ENCODE measurements at places on chromosomes 1 and 21. TPM values are rescaled to one million over a fixed set of nuclear protein-coding genes. Genes with fewer than 3 reads are reported as not detected.

HIVEP3 gene
- total RNA-seq: 2.3 TPM

IL23R gene
- not detected for total RNA-seq

ZNF695 gene
- not detected for total RNA-seq

C1orf116 gene
- 1.3 TPM for total RNA-seq

S100A7 gene
- not detected for total RNA-seq

CADM3 gene
- total RNA-seq: 8.7 TPM

PROX1 gene
- total RNA-seq: 0.21 TPM

CHI3L2 gene
- 5.9 TPM for total RNA-seq

WNT4 gene
- total RNA-seq: not detected

LEPROT gene
- total RNA-seq: 79.5 TPM

CHODL gene
- 5.3 TPM for total RNA-seq

ECE1 gene
- total RNA-seq: 103 TPM

ALPL gene
- 3.7 TPM for total RNA-seq

OSCP1 gene
- total RNA-seq: 11.5 TPM

FAM163A gene
- total RNA-seq: not detected

OR2M5 gene
- total RNA-seq: not detected

TGFB2 gene
- total RNA-seq: 9.2 TPM

ZNF697 gene
- total RNA-seq: 0.95 TPM

PIGR gene
- not detected for total RNA-seq

DNA sequence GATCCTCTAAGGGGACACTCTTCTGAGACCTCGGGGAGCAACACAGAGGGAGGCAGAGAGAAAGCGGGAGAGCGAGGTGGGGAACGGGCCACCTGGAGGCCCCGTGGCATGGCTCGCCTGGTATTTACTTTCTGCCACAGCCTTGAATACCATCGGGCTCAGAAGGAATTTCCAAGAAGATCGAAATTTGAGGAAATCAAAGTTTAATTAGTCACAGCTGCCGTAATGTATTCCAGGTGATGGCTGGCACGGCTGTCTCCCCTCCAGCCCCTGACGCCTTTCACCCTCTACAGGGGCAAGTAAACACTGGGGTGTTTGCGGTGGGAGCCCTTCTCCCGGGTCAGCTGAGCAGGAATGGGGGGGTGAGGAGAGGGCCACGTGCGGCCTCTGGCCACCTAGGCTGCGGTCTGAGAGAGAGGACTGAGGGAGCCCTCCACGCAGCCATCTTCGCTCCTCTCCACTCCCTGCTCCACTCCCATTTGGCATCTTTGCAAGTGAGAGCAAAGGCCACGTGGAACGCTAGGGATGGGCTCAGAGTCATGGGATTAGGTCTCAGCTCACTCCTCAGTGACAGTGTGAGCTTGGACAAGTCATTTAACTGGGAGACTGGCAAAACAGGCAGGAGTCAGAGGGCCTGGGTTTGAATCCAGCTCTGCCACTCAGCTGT lies 125.2 kb downstream of the SYF2 start:
- DNase-seq: no peak

GRCh38 chr1:84247425-84248220 lies 53.9 kb upstream of the SAMD13 start:
- no peak for DNase-seq

GRCh38 chr1:116182019-116182714 lies 71.0 kb downstream of the MAB21L3 start:
- DNase-seq: no peak

- no peak for DNase-seq
Measured at GRCh38 chr1:178412400-178412770, 84.4 kb downstream of the CLEC20A start.

DNA sequence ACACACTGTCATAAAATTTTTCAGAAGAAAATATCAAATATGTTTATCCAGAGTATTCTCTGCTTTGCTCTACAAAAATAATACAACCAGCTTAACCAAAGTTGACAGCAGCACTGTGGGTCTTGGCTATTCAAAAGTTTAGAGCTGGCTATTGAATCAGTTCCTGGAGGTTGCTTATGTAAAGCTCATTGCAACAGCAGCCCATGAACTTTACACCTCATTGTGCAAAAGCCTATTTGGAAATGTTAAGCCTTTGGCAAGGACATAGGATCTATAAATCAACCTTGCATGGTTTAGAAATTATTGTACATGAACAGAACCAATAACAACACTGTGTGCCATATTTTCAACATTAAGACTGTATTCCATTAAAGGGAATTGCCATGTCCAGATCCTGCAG lies 714.9 kb downstream of the ADGRL2 start:
- DNase-seq: no peak

DNA sequence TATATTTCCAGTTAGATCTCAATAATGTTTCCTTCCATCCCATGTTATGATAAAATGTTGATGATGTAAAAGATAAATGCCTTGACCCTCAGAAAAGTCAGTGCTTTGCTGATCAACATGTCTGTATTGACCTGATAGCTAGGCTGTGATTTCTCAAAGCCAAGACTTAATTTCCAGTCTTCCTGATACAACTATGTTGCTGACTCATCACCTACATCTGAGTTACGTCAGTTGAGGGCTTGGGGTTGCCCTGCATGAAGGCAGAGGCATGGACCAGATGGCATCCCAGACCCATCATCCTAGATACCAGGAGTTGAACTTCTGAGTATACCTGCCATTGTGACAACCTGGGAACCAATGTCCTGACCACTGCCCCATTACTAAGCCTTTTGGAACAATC lies 4.8 kb downstream of the LCE1D start:
- DNase-seq: no peak

- no peak for DNase-seq
Measured at GRCh38 chr1:62467092-62467491, 30.2 kb downstream of the USP1 start.

DNA sequence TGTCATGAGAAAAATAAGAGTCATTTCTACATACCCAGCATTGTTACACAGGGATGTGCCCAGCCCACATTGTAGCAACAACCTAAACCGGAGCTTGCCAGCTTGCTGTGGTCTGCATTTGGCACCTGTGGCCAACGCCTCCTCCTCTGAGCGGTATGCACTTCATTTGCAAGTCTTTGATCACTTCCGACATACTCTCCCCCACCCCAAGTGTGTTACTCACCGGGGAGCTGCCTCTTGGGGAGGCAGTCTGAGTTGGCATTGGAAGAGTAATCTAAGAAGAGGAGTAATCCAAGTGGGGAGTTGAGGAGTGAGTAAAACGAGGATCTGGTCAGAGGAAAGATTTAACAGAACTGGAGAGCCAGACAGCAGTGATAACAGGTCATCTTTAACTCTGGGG lies 3.8 kb downstream of the BCL9 start:
- DNase-seq: no peak

DNA sequence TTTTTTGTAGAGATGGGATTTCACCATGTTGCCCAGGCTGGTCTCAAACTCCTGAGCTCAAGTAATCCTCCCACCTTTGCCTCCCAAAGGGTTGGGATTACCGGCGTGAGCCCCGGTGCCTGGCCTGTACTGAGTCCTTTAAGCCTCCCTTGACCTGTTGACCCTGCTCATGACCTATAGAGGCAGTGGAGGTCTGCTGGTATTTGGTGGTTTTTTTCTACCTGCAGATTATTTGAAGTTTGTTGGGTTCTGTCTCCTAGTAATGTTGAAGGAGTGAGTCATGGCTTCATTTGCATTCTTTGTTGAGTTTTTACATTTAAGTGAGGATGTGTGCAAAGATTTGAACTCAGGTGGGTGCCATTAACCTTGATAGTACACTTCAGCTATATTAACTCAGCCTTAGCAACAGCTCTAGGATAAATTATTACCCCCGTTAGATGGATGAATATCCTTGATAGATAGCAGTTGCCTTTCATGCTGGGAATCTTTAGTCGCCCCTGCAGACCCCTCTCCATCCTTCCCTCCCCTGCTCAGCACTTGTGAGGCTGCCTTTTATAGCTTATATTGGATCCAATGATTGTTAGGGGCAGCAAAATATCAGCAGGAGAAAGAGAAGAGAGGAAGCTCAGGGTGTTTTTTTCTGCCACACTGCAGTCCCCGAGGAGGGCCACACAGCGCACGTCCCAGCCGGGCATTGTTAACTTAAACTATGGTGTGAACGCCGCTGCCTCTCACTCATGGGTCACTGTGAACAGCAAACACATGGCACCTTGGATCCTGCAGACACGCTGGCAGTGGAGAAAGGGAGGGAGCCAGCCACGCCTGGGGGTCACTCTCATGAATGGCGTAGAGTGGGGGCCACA lies 14.9 kb upstream of the NPPB start:
- DNase-seq: no peak

DNA sequence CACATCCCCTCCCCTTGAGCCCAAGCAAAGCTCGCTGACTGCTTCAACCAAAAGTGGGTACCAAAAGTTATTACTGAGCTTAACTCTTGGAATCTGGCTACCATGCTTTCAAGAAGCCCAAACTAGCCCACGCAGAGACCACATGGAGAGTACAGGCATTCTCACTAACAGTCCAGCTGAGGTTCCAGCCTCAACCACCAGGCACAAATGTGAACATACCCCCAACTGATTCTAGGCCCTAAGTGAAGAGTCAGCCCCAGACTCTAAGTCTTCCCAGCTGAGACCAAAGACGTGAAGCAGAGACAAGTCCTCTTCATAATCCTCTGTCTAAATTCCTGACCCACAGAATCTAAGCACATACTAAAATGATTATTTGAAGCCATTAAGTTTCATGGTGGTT lies 36.8 kb downstream of the EVI5 start:
- no peak for DNase-seq

DNA sequence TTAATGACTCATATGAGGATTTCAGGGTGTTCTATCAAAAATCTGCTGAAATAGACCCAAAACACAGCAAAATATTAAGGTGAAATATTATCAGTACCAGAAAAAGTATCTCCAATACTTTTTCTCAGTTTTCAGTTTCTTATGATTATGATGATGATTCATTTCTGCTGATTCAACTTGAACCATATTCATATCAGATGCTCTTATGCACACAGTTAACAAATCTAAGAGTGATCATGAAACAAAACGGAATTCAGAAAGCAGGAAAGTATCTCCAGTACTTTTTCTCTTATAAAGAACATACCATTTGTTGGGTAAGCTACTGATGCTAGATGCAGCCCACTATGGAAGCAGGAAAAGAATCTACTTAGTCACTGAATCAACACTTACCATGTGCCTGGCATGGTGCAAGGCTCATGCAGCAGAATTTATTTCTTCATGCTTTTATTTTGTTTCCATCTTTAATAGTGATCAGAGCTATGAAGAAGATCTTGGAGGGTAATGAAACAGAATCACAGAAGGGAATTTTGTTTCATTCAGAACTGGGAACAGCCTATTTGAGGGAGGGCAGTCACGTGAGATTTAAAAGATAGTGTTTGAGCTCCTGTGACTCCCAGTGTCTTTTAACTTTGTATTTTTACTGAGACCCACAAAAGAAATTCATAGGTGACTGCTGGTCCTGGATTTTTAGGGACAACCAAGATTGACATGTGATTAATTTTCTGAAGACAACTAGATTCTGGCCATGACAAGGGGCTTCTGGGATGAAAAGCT lies 480.6 kb downstream of the SETD4 start:
- DNase-seq: no peak

- no peak for DNase-seq
Measured at GRCh38 chr1:86289161-86289560, 107.0 kb downstream of the ODF2L start.

- no peak for DNase-seq
Measured at GRCh38 chr1:232357416-232357815, 272.5 kb downstream of the SIPA1L2 start.

DNA sequence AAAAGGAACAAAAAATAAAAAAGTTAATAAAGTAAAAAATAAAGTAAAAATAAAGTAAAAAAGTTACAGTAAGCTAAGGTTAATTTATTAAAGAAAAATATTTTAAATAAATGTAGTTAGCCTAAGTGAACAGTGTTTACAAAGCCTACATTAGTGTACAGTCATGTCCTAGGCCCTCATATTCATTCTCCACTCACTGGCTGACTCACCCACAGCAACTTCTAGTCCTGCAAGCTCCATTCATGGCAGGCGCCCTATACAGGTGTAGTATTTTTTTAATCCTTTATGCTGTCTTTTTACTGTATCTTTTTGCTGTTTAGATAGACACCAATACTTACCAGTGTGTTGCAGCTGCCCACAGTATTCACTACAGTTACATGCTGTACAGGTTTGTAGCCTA lies 12.4 kb downstream of the ADAR start:
- no peak for DNase-seq

- no peak for DNase-seq
Measured at GRCh38 chr1:197510691-197511378, 242.8 kb downstream of the CRB1 start.

DNA sequence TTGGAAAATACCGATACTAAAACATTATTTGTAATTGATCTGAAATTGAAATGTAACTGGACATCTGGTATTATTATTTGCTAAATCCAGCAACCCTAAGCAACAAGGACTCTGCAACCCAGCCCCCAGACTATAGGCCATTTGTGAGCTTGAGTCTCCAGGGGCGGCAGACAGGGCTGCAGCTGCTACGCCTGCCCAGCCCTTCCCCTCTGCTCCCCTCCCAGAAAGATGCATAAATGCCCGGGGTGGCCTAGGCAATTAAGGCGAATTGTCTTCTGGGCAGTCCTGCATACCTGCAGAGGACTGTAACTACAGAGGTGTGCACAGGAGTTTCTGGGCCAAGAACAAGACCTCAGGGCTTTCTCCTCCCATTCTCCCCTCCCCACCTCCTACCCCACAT lies 41.2 kb upstream of the LBR start:
- DNase-seq: no peak

DNA sequence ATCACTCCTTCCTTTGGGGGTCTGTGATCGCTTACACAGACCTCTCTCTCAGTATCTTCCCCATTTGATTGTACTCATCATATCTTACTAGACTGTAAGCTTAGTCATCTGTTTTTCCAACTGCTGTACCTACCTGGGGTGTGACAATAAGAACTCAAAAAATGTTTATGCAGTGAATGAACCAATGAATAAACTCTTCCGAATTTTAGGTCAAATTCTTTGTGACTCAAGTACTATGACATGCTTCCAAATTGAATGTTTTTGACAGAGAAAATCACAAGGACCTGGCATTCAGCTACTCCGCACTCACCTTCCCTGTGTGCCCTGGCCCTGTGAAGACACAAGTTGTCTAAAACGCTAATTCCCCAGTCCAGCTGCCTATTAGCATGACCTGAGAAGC lies 42.1 kb downstream of the TMCO4 start:
- no peak for DNase-seq

DNA sequence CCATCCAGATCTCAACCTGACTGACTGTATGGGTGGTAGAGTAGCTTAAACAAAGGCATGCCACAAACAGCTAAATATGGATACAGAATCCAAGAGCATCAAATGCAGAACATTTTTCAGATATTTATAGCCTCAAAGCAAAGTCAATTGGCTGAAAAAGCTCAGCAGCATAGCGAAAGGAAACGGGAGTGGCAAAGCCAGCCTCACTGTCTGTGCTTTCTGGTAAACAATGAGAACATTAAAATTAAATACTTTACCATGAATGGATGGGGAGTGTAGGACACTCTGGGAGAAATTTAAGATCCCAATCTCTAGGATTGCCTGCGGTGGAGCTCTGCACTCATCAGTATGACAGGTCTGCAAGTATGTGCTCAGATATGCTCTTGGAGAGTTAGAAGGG lies 4.4 kb downstream of the RASAL2 start:
- no peak for DNase-seq

- no peak for DNase-seq
Measured at GRCh38 chr1:20466273-20466672, 19.7 kb downstream of the CAMK2N1 start.

GRCh38 chr1:13790290-13791030 lies 90.5 kb downstream of the PRDM2 start:
- DNase-seq: no peak

GRCh38 chr1:151703813-151704212 lies 12.8 kb downstream of the CELF3 start:
- no peak for DNase-seq

GRCh38 chr1:85984636-85985035 lies 171.9 kb downstream of the COL24A1 start:
- no peak for DNase-seq

Data from thoracic aorta (tissue), 2 donors.